Erythroblast (primary cell): ENCODE measurements at places on chromosomes 7 and 10.
A peak's percentile ranks its signal among the peaks of the same experiment; 100 is the strongest.

DNA sequence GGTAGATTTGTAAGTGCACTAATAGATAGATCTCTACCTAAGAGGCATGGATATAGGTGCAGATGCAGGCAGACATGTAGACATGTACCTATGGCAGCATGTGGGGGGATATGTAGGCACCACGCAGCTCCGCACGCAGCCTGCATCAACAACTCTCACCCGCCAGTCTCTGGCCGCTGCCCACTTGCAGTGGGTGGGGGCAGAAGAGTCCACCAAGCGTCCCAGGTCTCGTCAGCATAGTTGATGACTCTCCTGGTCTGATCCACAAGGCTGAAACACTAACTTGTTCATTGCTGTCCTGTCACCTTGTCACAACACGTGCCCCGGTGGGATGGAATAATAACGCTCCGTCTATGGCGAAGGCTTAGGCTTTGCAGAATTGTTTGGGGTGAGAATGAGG is 252.0 kb downstream of the ADARB2 start:
- no peak for DNase-seq

- DNase-seq, result no peak
These were observed 44.5 kb downstream of the CAMK1D start for GRCh38 chr10:12393831-12394230.

- DNase-seq, result no peak
These were observed 196.7 kb downstream of the VTI1A start for GRCh38 chr10:112643600-112644264.

DNA sequence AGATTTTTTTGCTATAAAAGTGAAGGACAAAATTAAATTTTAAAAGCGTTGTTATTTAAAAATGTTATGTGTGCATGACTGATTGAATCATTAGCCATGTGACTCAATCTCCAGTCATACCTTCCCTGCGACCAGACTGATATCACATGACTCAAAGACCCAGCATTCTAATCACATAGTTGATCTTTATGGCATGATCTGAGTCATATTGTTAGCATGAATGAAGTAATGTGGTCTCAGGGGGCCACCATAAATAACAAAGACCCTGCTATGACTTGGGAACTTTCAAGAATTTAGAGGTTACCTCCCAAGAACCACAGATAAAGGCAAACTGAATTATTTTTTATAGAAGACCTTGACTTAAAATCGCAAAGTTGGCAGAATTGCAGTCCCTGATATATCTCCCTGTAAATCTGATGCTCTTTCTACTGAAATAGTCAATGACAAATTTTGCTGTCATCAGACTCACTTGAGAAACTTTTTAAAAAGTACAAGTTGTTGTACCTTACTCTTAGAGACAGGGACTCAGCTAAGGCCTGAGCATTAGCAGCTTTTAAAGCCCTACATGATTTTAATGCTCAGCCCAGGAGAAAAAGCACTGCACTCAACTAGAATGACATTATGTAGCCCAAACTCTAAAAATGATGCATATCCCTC is 717.3 kb downstream of the XPNPEP1 start:
- DNase-seq, result no peak

GRCh38 chr10:87930934-87931835 is 67.8 kb downstream of the PTEN start:
- DNase-seq, result no peak

DNA sequence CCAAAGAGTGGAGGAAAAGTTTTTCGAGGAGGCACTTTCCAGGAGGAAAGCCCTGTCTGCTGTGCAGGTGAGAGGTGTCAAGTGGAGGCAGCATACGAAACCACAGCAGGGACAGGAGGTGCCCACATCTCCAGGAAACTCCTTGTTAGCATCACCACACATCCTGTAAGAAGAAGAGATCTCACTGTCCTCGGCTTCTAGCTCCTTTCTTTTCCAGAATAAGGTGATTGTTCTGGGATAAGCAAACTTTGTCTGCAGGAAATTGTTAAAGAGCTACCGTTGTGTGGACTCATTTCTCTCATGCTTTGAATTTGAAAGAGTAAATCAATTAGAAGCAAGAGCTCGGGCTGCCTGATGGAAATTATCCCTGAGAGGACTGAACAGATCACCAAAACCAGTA is 269.4 kb downstream of the CXCL12 start:
- DNase-seq, result no peak

DNA sequence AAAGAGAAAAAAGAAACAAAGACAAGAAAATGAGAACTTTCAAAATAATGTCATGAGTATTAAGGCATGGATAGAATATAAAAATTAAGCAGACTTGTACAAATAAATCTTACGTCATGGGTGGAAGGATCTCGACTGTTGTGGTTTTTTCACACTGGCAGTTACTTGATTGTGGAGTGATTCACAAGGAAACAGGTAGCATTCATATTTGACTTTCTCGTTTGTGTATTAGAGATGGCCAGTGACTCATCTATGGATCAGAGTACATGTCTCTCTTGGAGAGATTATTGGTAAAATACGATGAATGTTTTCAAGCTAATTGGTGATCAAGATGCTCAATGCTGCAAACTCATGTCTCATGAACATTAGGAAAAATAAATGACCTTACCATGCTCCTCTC is 564.3 kb downstream of the GATA3 start:
- no peak for DNase-seq

GRCh38 chr7:14420768-14421167 is 431.3 kb upstream of the ETV1 start:
- DNase-seq, result no peak

GRCh38 chr10:6108631-6109443 is 20.0 kb downstream of the RBM17 start:
- DNase-seq, result peak; percentile 71

DNA sequence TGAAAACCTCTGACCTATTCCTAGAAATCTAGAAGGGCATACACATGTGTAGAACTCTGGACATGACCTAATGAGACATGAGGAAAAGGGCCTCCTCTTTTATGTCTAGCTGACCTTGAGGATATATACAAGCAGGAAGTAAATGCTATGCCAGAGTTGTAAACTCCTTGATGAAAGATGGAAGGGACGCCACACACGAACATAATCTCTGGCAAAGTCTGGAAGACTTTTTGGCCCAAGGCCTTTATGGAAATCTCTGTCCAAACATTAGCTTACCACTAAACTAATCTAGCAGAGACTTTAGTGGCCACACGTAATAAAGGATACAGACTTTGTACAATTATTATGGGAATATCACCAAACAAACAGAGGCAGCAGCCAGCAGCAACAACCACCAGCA is 138.1 kb upstream of the THSD7A start:
- no peak for DNase-seq

DNA sequence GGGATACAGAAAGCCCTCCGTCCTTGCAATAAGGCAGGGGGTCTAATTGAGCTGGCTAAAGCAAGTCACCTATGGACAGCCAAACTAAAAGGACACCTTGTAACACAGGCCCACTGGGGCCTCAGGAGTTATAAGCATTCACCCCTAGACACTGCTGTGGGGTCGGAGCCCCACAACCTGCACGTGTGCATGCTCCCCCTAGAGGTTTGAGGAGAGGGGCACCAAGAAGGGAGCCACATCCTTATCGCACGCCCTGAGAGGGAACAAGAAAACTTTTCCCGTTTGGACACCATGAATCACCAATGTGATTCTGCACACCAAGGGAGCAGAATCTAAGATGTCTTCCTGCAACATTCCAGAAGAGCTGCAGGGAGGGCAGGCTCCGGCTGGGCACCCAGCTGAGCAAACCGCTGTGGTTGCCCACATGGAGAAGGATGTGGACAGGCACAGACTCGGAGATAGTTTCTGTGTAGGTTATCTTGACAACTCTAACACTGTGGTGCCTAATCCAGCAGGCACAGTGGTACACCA is 17.7 kb upstream of the TARP start:
- DNase-seq, result no peak

DNA sequence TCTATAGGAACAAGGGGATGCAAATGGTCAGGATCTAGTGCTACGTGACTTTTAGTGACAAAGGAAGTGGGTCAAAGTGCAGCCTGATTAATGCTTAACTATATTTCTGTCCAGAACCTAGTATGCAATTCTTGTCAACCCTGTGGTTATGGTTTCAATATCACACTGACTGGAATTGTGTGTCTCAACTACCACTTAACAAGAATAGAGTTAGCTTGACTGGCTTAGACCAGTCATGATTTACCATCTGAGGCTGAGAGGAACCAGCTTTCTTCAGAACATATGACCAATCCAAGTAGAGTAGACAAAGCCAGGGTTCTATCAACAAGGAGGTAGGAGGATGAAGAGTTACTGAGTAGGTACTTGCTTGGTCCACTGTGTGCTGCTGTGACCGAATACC is 54.4 kb downstream of the MYPN start:
- DNase-seq, result no peak

GRCh38 chr10:80599424-80599847 is 61.7 kb downstream of the SH2D4B start:
- peak; percentile 74 for DNase-seq

DNA sequence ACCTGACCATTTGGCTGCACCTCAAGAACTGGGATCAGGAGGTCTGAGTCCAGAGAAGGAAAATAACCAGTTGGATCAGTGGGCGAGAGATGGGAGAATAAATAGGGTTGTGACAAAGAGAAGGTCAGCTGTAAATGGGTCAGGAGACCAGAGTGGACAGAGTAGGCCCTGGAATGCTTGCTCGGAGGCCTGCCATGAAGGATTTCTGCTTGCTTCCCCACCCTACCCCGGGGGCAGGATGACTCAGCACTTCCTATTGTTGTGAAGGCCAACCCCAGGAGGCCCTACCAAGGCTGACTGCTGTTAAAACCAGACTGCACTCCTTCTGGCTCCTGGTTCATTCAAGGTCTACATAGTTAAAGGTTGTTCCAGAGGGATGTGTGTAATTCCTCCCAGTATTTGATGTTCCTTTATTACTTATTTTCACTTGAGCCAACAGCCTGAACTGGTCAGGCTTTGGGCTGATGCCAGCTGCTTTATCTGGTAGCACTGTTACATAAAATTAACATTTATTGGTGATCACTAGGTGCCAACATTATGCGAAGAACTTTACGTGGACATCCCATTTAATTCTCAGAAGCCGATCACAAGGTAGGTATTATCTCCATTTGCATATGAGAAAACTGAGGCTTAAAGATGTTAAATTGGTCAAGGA is 27.3 kb upstream of the IFRD1 start:
- peak; percentile 73 for DNase-seq

- DNase-seq, result no peak
These were observed 100.9 kb downstream of the LHPP start for GRCh38 chr10:124562425-124563060.

- DNase-seq, result no peak
These were observed 19.4 kb downstream of the ZWINT start for GRCh38 chr10:56341612-56342011.

- DNase-seq, result no peak
These were observed 597.6 kb downstream of the SORCS1 start for GRCh38 chr10:106566873-106567272.

- DNase-seq, result no peak
These were observed 3.3 kb upstream of the OR2F2 start for GRCh38 chr7:143931739-143932138.

GRCh38 chr7:93948873-93949272 is 27.3 kb downstream of the GNG11 start:
- DNase-seq, result no peak

DNA sequence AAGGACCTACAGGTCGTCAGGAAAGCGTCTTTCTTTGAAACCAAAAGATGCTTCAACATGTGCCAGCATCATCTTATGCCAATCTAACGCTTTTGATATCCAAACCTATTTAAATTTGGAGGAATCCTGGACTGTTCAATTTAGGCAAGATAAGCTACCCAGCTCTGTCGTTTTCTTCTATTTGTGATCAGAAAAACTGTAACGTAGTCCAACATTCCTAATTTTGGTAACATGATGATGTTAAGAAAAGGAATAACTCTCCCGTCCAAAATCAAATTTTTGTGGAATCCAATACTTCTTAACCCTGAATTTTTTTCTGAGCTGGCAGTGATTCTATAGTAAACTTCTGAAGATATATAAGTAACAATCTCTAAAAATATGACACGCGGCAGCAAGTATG is 93.3 kb upstream of the MKX start:
- no peak for DNase-seq

- DNase-seq, result no peak
These were observed 35.5 kb downstream of the COA1 start for GRCh38 chr7:43693687-43694398.

DNA sequence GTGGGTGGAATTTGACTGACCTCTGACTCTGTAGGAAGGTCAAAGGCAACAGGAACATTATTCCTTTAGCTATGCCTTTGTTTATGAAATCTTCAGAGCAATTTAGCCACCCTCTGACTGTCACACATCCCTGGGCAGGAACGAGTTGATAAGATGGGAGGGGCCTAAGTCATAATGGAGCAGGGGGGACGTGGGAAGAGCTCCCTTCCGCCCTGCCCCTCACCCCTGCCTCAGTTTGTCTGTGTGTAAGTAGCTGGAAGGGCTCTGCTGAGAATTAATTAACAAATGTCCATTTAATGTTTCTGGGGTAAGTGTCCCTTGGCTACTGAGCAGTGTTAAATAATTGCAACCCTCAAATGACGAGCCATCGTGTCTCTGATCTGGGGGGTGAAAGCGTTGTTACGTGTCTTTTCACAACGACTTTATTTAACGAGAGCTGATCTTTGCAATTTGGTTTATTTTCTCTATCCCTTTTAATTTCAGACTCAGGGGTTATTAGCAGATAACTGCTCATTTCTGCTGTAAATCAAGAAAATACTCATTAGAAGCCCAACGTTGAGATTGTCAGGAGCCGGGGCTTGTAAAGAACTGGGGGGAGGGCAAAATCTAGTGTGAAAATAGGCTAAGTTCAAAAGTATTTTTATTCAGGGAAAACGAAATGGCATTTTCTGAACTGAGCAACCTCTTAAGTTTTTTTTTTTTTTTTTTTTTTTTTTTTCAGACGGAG is 12.5 kb upstream of the UNCX start:
- no peak for DNase-seq

- DNase-seq, result no peak
These were observed 11.8 kb downstream of the OR9A2 start for GRCh38 chr7:143015084-143015483.

DNA sequence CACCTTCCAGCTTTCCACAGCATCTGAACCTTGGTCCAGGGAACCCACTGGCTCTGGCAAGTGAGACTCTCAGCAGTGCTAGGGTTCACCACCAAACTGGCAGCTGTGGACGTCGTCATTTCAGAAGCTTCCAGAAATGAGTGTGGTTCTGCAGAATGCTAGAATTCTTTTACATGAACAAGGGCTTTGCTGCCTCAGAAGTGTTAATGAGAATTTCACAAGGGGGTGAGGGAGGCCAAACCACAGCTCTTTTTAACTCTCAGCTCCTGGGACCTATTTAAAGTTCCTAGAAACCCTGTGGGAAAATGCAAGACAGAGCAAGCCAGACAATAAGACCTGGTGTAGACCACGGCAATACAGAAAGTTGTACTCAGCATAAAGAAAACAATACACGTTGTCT is 129.3 kb upstream of the BET1 start:
- no peak for DNase-seq

GRCh38 chr7:29619848-29620555 is 56.4 kb downstream of the PRR15 start:
- no peak for DNase-seq

GRCh38 chr7:6020371-6021286 is 10.5 kb upstream of the ANKRD61 start:
- no peak for DNase-seq

- no peak for DNase-seq
These were observed 16.7 kb upstream of the ZNF488 start for GRCh38 chr10:47400786-47401185.

- no peak for DNase-seq
These were observed 87.9 kb upstream of the PLXDC2 start for GRCh38 chr10:19728376-19728775.
